ENCODE measurements at places on chromosomes 11 and 22. TPM values are rescaled to one million over a fixed set of nuclear protein-coding genes. Genes with fewer than 3 reads are reported as not detected.
A peak's percentile ranks its signal among the peaks of the same experiment; 100 is the strongest.

CELSR1 gene
- total RNA-seq = 6.7 TPM

DNA sequence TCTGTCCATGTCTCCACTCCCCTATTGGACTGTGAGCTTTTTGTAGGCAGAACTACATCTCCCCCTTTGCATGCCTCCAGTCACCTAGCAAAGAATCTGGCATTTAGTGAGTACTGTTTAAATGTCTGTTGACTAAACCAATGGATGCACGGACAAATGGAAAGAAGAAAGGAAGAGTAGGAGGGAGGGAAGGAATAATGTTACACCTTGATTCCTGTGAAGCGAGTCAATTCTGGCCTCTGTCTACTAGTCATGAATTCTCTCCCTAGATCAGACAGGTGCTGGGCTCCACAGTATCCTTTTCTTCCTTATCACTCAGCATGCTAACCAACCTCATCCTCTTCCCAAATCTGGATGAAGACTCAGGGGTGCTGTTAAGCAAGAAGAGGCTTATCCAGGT is 33.6 kb downstream of the GALNT18 start:
- peak overlapping the region; percentile 60 for H3K27ac ChIP-seq
- no peak for DNase-seq
- peaks cover 29% of the 10 kb centered on the region for H3K4me1 ChIP-seq
- no peaks in the 10 kb centered on the region for H3K27me3 ChIP-seq
- H3K4me3 ChIP-seq = no peak overlapping the region

- peaks cover 5% of the 10 kb centered on the region for H3K4me1 ChIP-seq
- H3K4me3 ChIP-seq = no peak overlapping the region
- no peak overlapping the region for H3K27ac ChIP-seq
- H3K36me3 ChIP-seq = no peaks in the 10 kb centered on the region
- no peaks in the 10 kb centered on the region for H3K27me3 ChIP-seq
- no peak for DNase-seq
Observed at GRCh38 chr22:33787645-33788456, 132.4 kb downstream of the LARGE1 start.

GRCh38 chr22:35802885-35803284 is 85.2 kb downstream of the APOL5 start:
- no peak overlapping the region for H3K27ac ChIP-seq
- no peaks in the 10 kb centered on the region for H3K27me3 ChIP-seq
- no peak for DNase-seq

Measured in thoracic aorta (tissue), 2 donors.